ENCODE measurements at places on chromosomes 2 and 18.

DNA sequence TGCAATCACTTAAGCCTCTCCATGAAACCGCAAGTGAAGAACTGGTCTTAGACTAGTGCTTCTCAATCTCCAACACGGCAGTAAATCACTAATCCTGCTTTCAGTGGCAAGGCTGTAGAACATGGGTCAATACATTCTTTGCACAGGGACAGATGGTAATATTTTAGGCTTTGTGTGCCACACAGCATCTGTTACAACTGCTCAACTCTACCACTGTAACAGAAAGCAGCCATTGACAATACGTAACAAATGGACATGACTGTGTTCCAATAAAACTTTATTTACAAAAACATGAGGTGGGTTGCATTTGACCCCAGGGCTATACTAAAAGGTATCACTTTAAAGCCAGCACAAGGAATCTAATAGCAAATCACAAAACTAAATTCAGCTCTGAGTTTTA is 51.1 kb downstream of the RNF152 start:
- no peak for DNase-seq

GRCh38 chr2:47429795-47430194 is 26.8 kb downstream of the MSH2 start:
- DNase-seq, result no peak

- DNase-seq, result no peak
Measured at GRCh38 chr2:209960676-209961630, 41.5 kb upstream of the RPE start.

DNA sequence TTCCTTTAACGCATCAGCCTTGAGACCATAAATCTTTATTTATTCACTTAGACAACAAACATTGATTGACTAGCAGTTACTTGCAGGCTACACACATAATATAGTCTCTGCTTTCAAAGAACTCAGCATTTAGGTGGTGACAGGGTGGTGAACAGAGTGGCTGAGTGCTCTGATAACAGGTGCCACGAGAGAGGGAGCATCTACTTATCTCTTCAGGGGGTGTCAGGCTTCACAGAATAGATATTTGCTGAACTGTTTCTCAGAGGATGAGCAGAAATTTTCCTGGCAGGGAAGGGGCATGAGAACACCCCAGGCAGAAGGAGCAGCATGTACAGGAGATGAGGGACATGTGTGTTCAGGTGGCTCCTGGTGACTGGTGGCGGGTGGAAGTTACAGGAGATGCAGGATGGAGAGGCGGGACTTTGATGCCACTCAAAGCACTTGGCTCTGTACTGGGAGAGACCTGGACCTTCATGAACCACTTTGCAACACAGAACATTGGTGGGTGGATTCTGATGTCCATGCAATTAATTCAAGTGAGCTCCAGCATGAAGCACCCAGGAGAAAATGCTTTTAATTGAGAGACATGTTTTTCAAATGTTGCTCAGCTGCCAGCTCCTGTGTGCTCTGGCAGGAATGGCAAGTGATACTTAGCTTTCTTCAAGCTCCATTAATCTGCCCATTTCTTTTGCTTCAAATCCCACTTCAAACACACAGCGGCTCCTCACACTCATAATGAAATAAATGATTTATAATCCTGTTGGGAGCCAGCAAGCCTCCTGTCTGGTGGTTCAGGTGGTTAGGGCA is 248.9 kb downstream of the MYCN start:
- no peak for DNase-seq

- no peak for DNase-seq
Measured at GRCh38 chr18:48608581-48608980, 69.8 kb downstream of the CTIF start.

- no peak for DNase-seq
Measured at GRCh38 chr2:148650881-148651280, 6.3 kb downstream of the EPC2 start.

- no peak for DNase-seq
Measured at GRCh38 chr2:136750065-136750464, 15.3 kb upstream of the THSD7B start.

GRCh38 chr2:2810504-2810903 is 479.4 kb upstream of the MYT1L start:
- DNase-seq, result no peak

GRCh38 chr2:20429528-20429927 is 17.3 kb upstream of the RHOB start:
- DNase-seq, result no peak

DNA sequence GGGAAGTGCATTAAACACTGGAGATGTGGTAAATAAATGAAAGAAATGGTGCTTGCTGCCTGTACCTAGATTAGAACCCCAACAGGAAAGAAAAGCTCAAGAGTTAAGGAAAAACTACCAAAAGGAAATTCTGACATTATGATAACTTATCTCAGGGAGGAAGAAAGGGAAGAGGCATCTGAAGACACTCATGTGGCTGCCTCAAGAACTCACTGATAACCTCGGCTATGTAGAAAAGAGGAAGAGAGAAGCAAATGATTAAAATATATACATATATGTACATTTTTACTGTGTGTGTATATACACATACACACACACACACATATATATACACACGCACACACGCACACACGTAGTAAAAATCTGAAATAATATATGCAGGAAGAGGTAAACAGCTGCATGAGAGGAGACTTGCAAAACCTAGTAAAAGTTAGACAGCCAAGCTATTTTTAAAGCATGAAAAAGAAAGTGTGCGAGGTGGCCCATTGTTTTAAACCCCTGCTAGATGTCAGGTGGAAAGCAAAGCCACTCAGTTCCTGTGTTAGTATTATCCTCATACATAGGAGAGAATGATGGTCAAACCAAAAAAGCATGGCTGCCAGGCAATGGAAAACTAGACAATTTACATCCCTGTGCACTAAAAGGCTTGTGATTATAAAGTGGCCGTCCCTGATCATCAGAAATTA is 483.0 kb upstream of the NRP2 start:
- DNase-seq, result no peak

DNA sequence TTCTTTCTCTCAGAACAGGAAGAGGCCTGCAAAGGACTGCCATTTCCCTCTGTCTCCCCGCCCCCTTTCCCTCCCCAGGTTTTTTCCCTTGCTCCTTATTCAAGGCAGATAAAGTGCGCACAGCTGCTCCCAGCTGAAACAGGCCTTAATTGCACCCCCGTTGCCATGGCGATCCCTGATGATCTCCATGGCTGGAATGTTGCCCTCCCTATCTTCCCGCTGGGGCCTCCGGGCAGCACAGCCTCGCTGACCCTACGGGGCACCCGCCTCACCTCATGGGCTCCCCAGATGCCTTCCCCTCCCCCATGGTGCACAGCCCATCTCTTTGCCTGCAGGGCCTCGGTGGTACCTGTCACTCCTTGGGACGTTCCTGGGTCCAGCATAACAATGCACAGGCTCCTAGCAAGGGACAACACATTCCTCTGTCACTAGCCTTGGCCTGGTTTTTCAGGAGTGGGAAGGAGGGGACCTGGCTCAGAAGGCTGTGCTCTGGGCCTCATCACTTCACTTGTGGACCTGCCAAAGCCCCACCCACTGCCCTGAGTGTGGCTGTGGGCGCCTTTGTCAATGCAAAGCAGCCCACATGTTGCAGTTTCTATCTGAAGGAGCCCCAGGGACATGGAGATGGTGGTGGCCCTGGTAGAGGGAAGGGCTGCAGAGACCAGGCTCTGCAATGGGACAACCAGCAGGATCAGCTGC is 115.0 kb downstream of the CELF4 start:
- DNase-seq, result no peak

DNA sequence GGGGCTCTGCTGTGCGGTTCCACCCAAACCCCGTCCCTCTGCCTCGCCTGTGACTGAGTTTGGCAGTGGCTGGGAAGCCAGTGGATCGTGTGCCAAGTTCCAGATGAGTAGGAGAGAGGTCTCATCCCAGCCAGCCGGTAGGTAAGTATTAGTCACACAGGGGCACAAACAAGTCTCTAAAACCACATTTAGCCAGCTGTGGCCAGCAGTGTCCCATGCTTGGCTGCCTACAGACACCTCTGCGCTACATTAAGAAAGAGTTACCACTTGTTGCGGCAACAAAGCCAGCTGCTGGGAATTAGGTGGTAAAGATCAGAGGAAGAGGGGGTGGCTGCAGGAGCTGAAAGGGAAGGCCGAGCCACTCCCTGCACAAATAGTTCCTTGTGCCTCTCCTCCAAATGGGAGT is 81.2 kb downstream of the GATA6 start:
- DNase-seq, result no peak
